ENCODE measurements at places on chromosomes 4 and X.

DNA sequence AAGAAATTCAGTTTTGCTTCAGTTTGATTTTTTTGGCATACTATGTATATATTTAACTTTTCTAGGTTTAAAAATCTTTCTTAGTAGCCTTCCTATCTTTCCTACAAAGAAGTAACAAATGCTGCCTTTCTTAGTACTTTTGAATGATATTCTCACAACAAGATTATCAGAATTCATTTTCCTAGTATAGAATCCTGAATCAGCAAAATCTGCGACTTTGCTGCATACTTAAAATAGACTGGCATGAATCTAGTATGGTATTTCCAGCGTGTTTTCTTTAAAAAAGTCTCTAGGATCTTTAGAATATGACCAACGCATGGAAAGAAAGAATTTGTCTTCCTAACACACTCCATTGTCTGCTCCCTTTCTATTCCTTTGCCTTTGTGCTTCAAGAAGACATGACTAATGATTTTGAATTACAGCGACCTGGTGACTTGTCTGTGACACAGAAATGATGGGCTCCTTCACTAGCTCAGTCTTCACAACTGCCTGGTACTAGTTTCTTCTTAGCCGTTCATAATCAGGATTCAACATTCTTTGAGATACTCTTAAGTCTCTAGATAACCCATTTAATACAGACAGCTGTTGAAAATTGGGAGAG lies 349.8 kb downstream of the PPARGC1A start:
- no peak for DNase-seq

DNA sequence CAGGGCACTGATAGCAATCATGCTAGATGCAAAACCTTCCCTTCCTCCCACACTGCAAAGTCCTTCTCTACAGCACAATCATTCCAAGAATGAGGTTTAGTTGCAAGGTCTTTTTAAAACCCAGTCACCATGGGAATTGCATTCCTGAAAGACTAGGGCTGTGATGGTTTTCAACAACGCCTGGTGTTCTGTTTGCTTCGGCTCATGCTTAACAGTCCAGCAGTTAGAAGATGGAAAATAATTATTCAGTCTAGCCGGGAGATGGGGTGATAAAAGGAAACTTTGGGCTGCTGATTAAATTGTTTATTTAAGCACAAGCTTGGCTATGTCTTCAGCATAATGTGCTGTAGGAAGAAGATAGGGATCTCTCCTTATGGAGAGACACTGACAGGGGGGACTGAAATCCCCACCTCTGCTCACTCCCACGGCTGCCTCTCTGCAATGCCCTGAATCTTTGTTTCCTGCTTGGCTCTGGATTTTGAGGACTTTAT lies 211.4 kb downstream of the MID1IP1 start:
- no peak for DNase-seq

DNA sequence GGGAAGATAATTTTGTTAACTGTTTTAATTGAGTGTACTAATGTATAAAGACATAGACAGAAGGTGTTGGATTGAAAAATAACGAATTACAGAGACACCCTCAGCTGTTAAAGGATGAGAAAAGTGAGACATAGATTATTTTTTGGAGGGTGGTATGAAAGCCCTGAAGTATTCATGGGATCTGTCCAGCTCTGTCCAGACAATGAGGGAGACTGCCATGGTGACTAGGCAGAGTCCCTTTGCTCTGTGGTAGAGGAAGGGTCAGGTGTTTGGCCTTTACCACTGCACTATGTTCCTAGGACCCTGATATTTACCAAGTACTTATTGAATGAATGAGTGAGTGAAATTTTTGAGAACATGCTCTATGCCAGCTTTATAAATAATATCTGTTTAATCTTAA lies 11.4 kb downstream of the FGF2 start:
- DNase-seq = no peak

GRCh38 chr4:150242820-150243458 lies 164.7 kb downstream of the DCLK2 start:
- no peak for DNase-seq

DNA sequence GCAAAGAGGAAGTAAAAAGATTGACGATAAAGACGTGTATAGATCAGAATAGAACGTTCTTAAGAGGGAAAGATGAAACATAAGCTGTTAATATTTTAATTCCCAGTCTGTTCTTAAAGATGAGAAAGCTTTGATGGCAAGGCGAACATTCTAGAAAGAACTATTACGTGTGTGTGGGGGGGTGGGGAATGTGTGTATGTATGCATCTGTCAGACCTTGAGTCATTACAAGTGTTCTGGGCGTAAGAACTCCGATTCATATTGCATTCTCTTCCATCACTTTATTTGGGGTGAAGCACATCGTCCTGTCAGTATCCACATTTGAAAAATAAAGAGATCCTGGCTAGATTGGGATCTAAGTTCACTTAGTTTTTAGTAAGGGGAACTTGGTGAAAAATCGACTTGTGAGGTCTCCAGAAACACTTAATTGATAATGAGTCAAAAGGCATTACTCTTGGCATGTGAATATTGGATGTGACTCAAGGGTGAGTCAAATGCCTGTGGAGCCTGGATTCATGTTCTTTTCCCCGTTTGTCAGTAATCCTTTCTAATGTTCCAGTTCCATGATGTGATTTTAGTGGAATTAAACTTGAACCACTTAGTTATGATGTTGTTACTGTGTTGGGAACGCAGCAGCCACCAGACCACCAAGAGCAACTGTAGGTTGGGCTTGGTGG lies 3.1 kb downstream of the SMS start:
- DNase-seq = no peak

- no peak for DNase-seq
Observed at GRCh38 chr4:110850461-110851442, 227.9 kb upstream of the PITX2 start.

DNA sequence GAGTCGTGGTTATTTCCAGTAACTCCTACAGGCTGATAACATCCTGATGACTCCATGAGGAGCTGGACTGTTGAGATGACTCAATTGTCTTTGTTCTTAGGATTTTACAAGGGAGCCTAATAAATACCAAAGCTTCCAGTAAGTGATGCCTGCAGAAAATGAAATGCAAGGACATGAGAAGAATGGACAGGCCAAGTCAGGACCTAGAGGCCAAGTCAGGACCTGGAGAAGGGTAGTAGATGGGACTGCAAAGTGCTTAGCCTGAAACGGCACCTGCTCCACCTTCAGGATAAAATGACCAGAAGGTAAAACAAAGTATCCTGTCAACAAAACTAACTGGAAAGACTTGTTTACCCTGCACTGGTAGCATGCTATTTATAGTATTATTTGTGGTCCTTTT lies 6.4 kb upstream of the SLC10A6 start:
- DNase-seq = no peak

DNA sequence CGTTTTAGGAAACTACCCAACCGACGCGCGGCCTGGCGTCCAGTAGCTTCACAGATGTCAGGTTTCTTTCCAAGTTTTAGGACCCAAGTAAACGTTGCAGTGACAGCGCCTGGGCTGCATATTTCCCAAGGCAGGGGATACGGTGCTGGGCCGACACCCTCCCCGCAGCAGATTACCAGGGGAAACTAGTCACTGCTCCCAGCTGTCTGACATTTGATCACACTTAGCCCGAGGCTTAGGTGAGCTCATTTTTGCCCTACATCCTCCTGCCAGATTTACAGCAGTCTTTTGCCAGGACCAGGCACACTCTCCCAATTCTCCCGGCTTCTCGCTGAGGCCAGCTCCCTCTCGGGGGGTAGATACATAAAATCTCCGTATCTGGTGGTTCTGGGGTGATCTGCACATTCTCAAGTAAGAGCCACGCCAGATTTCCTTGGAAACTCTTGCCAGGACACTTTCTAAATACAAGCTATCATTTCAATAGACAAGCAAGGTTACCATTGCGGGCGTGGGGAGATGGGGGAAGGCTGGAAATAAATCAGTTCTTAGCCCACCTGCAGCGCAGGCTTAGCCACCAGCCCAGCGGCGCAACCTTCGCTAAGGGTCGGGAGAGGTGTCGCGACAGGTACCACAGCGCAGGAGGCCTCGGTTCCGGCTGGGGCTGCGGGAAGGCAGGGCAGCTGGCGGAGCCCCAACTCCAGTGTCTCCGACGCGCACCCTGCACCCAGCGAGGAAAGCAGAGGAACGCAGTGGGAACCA lies 2.5 kb upstream of the SOX3 start:
- no peak for DNase-seq

DNA sequence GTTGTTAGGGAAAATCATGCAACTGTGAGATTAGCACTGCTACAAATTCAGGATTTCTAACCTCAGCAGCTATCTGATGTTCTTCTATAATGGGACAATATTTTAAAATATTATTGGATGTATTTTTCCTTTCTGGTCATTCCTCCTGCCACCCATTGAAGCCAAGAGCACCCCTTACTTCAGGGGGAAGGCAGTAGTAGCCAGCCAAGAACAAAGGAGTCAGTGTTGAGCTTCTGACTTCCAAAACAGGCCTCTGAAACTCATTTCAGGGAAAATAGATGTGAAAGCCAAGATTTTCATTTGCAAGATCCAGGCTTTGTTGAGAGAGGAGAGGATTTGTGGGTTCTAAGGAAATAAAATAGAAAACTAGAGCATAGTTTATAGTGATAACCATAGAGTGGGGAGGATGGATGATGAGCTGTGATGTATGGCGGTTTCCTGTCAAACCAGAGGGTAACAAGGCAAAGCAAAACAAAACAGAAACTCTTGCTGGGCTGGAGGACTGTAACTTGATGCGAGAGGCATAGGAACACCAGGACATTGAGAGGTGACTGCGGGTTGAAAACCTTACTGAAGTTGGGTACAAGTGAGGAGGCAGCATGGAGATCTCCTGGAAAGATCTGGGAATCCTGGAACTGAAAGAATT lies 173.7 kb upstream of the LEF1 start:
- DNase-seq = no peak

DNA sequence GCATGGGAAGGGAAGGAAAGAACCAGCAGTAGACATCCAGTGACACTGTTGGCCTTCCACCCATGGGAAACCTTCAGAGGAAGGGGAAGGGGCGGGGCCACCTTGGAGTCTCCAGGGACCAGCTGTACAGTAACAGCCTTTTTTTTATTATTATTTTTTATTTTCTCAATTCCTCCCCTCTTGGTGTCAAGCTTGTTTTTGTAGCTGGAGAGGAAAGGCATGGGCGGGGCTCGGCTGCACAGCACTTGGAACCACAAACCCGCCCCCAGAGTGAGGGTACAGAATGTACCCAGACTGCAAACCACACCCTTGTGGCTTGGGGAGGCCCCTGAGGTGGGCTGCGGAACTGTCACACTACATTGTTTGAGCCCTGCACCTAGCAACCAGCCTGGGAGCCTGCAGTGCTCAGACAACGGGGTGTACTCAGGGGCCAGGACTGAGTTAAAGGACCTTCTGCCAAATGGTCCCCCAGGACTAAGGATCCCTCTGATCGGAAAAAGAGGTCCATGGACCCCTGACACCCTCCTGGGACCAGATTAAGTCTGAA lies 45.7 kb downstream of the PRPS1 start:
- no peak for DNase-seq

DNA sequence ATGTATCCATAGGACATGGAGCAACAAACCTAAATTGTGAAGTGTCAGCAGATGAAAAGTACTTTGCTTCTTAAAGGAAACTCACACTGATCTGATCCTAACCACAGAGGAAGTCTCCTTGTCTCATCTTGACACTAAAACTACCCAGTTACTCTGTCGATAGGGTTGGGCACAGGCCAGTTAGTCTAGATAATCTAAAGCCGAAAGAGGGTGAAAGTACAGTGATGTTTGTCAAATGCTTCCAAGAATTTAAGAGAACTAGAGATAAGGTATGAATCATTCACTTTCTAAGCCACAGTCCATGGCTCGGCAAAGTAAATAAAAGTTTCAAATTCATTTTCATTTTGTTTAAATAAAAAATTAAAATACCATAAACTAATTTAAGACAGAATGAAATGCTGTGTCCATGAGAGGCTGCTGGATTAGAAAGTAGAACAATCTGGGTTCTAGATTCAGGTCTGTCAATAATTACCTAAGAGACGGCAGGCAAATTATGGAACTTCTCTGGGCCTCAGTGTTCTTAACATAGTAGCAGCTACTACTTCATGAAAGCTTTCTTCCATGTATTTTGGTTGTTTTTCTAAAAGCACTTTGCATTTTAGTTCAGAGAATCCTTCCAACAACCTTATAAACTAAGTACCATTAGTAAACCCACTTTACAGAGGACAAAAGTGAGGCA lies 176.7 kb downstream of the LDB2 start:
- DNase-seq = no peak

GRCh38 chr4:14155803-14156202 lies 528.3 kb upstream of the BOD1L1 start:
- no peak for DNase-seq

- no peak for DNase-seq
Observed at GRCh38 chr4:42594888-42595287, 62.0 kb downstream of the ATP8A1 start.

GRCh38 chr4:98794565-98795205 lies 134.2 kb downstream of the EIF4E start:
- DNase-seq = no peak

DNA sequence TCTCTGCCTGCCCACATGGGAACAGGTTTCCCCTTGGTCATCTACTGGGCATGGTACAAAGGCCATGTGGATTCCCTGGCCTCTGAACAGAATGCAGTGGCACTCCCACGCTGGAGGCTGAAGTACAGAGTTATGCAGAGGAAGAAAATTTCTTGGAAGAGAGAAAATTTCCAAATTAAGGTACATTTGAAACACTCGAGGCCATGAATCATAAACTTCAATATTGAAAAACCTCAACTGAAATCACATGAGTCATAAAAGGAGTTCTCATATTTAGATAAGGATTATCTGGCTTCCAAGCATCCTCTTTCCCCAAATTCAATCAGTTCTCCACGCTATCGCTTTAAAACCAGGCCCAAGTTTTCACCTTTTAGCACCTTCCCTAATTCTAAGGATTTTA lies 28.1 kb upstream of the TXK start:
- DNase-seq = no peak

DNA sequence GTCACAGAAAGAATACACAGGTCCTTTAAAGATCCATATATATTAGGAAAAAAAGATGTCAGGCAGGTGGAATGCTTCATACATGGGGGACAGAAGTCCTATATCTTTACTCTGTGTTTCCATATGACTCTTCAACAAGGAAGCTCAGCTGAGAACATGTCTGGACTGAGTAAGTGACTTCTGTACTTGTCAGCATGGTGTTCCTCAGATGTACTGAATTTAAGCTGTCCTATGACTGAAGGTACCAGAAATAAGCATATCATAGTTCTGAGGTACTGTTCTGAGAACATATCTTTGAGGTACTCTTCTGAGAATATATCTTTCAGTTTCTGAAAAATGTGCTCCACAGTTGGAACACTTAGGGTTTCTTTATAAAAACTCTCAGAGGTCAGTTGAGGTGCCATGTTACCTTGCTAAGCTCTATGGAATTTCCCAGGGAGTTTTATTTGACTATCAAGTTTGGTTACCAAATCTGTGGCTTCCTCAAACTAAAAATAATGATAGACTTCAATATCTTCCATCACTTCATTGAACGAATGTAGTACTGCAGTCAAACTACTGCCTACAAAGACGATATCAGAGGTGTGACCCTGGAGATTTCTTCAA lies 597.2 kb upstream of the GNPDA2 start:
- DNase-seq = no peak

GRCh38 chrX:122218666-122219065 lies 965.4 kb upstream of the GRIA3 start:
- no peak for DNase-seq
